CD4-positive, alpha-beta T cell (primary cell): ENCODE measurements at places on chromosomes 2 and 18.

DNA sequence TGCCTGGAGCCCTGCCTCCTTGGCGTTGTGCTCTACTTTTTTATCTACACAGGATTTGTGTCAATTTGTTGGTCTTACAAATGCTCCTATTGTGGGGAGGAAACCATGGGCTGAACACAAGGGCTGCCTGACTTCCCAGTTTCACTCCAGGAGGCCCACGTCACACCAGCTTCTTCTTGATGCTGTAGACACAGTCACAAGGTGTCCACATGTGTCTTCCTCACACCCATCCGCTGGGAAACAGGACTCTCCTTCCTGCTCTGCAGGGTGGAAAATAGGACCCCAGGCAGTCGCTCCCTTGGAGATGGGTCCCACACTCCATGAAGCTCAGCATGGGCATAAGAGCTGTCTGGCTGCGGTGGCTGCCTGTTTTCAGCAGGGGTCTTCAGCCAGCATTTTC is 468.2 kb downstream of the EPHA4 start:
- no peak for DNase-seq

- DNase-seq, result no peak
These were observed 11.3 kb downstream of the CNNM4 start for GRCh38 chr2:96771796-96772618.

DNA sequence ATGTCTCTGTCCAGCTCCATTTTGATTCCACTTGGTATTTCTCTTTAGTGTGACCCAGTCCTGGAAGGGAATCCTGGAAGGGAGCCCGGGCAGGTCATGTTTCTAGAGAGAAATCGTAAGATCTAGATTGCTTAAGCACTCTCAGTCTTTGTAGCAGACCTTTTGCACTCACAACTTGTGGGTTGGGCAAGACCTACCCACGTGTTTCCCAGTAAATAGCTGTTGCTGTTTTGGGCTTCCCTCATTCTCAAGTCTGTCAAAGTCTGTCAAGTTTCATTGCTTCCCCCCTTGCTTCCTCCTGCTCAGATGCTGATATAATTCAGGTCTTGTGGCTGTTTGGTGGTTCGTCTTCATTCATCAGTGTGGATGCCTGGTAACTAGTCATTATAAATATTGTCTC is 17.4 kb upstream of the NEMP2 start:
- DNase-seq, result no peak

DNA sequence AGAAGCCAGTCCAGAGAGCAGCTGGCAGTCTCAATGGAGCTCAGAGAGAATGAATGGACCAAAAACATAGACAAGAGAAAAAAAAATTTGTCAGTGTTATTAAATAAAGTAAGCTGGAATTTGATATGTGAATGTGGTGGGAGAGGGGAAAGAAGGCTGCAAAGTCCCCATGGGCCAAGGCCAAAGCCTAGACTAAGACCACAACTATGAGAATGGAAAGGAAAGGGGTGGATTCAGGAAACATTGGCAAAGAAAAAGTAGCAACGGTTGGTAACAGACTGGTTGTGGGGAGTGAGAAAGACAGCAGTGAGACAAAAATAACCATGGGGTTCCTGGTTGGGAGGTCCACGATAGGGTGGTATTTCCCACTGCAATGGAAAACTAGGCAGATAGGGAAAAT is 47.0 kb downstream of the ZEB2 start:
- no peak for DNase-seq

DNA sequence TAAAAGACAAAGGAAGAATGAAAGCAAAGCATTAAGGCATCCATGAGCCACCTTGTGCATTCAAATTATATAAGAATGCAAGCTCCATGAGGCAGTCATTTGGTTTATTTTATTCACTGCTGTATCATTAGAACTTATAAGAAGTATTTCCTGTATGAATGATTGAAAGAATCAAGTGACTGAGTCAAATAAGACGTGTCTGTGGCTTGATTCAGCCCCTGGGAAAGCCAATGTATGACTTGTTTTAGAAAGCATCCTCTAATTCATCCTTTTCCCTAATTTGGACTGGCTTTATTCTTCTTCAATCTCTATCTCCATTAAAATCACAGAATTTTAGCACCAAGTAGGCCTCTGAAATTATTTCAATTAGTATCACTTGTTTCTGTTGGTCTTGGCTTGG is 461.1 kb downstream of the LPIN1 start:
- DNase-seq, result no peak

- no peak for DNase-seq
These were observed 62.6 kb downstream of the METTL4 start for GRCh38 chr18:2508678-2509077.

DNA sequence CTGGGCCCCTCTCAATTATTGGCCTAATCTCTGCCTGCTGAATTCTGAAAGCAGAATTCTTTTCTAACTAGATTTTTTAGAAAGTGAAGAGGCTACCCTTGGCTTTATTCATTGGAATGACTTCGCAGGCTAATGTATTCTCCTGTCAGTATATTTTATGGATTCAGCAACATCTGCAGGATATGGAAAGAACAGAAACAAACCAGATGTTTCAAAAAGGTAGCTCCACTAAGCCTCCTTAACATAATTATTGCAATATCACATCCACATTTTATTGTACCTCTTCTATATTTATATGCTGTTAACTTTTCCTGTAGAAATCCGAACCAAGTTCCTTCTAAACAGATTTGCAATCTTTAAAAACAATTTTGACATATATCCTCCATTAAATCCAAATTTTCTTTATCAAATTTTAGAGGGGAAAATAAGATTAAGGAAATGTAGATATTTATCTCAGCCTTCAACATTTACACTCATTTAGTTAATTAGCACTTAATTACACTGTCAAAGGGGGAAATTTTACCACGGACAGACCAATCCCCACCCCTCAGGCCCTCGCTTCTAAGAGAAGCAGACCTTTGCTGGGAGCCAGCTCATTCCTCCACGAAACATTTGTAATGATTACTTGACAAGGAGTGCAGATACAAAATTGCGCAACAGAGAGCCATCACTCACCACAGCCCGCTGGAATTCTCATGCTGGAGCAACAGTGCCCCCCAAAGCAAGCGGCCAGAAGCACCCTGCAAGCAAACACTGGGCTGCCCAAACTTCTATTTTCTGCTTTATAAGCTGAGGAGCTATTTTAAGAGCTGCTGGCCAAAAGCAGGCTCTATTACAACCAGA is 253.4 kb downstream of the ETAA1 start:
- no peak for DNase-seq

GRCh38 chr18:2961821-2962220 is 51.1 kb downstream of the LPIN2 start:
- no peak for DNase-seq

- no peak for DNase-seq
These were observed 21.7 kb upstream of the SP100 start for GRCh38 chr2:230394301-230394700.

- DNase-seq, result no peak
These were observed 143.9 kb upstream of the KLHL29 start for GRCh38 chr2:23241121-23241520.
